Suprapubic skin (tissue), 4 donors: ENCODE measurements at places on chromosomes 2 and 18. TPM values are rescaled to one million over a fixed set of nuclear protein-coding genes. Genes with fewer than 3 reads are reported as not detected.

DNA sequence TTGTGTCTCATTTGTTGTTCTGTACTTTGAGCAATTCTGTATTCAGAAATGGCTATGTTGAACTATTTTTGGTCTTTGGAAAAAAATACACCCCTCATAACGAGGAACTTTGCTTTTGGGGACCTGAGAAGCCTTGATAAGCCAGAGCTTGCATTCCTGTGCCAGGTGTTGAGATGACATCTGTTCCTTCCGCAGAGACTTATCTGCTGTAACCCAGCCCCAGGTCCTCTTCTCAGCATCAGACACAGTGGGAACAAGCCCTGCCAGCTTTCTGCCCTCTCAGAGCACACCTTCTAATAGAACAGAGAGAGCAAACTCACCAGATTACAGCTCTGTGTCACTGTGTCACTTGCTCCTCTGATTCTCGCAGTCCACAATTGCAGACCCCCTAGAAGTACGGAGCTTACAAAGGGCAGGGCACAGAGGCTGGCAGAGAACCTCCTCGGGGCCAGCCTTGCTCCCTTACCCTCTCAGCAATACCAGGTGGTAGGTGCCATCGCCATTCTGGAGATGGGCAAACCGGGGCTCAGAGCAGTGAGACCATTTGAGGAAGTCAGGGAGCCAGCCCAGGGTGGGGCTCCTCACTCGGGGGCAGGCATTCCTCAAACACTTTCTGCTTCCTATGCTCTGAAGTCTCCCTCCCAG lies 97.4 kb downstream of the DDX1 start:
- no peaks in the 10 kb centered on the region for H3K36me3 ChIP-seq
- no peaks in the 10 kb centered on the region for H3K4me1 ChIP-seq
- DNase-seq = no peak

DNA sequence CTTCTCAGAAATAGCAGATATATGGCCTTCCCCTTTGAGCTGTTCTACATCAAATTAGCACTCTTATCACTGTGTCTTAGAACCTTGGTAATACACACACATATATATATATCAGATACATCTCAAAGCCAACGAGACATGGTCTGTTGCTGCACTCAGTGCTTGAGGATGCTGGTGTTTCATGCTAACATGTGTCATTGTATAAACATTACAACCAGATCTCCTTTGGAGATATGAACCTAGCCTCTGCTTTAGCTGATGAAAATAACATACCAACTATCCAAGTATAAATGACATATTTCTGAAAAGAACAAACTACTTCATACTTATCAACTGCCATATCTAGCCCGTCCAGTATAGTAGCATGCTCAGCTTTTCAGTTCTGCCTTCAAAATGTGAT lies 226.7 kb upstream of the HNRNPA3 start:
- H3K4me1 ChIP-seq = no peaks in the 10 kb centered on the region
- H3K27ac ChIP-seq = no peak overlapping the region
- no peak overlapping the region for H3K4me3 ChIP-seq
- no peak for DNase-seq
- no peaks in the 10 kb centered on the region for H3K36me3 ChIP-seq
- peaks cover 5% of the 10 kb centered on the region for H3K27me3 ChIP-seq

GRCh38 chr2:46067501-46068305 lies 229.5 kb upstream of the EPAS1 start:
- no peaks in the 10 kb centered on the region for H3K27me3 ChIP-seq
- no peaks in the 10 kb centered on the region for H3K36me3 ChIP-seq
- peaks cover 10% of the 10 kb centered on the region for H3K4me1 ChIP-seq
- no peak for DNase-seq

GRCh38 chr2:236766850-236767249 lies 197.2 kb downstream of the ACKR3 start:
- H3K4me3 ChIP-seq = no peak overlapping the region
- H3K36me3 ChIP-seq = no peaks in the 10 kb centered on the region
- no peaks in the 10 kb centered on the region for H3K27me3 ChIP-seq
- no peak for DNase-seq

The SOCS6 gene
- total RNA-seq = 26.5 TPM

The CABYR gene
- total RNA-seq = 3.6 TPM

The CD8A gene
- 0.15 TPM for total RNA-seq
